ENCODE measurements at places on chromosomes 3 and 15.

DNA sequence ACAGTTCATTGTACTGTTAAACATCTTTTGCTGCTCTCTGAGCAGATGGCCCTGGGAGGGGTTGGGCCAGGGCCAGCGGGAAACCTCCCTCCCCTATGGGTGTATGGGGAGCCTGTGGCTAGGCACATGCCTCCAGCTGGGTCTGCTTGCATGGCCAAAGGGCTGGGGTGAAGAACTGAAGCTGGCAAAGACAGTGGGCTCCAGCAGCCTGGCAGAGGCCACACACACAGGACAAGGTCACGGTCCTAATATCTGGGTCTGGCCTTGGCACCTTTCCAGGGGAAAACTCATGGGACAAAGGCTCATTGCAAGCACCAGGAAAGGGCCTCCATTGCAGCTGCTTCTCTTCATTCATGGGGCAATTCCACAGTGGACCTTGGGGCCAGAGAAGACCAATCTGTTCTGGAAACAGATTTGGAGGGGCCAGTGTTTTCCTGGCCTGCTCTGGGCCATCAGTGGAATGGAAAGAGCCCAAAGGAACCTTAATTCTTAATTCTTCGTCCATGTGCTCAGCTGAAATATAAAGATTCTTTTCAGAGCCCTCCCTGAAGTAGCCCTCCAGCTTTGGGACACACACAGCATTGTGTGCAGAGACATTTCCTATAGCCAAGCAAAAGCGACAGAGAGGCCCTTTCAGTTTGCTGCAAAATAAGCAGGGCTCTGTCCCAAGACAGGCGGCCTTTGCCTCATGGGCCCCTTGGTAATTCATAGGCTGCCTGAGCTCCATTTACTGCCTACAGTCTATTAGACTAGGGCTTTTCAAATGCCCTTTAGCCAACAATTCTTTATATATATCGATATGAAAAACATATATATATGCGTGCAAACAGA lies 11.3 kb upstream of the LIMD1 start:
- no peak for DNase-seq

- DNase-seq: no peak
These were observed 187.3 kb downstream of the SUCNR1 start for GRCh38 chr3:152060701-152061100.

DNA sequence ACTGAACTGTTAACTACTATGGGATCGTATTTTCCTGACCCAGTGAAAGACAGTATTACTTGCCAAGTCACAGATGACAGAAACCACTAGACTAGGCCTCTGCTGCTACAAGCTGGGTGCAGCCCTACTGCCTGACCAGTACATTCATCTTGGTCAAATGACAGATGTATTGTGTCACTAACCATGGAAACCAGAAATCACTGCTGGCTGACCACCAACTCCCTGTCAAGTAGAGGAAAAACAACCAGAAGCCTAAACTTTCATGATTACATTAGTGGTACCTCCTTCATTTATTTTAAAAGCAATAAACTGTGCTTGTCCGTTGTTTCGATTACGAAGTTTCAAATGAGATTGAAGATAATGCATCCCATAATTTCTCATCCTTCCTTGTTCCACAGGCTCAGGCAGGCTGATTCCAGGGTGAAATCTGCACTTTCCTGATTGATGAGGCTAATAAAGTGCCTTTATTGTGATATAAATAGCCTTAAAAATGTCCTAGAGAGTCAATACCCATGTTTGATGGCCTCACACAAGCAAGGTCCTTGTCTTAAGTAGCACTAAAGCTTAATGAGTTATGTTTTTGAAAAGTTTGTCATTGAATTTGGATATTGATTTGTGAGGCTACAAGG lies 309.7 kb downstream of the LSAMP start:
- DNase-seq: no peak

DNA sequence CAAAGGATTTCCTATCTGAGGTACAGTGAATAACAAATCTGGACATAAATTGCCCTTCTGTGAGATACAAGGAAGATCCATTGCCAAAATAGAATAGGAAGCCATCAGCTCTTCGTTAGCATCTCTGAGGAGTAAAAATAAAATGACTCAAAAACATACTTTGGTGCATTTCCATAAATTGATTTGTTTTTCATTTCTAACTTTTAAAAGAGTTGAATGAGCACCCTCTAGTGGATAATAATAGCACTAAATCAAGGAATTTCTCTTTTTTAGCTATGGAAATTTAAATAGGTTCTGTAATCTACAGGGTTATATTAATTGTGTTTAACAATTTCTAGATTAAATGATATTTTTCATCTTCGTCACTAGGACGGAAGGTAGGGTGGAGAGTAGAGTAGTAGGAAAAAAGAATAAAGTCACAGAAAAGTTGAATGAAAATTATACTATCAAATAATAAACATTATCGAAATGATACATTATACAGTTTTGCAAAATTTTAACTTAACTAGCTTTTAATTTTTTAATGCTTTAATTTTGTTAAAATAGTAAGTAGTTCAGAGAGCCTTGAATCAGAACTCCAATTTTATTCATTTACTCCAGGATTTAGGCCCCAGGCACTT lies 6.4 kb downstream of the NSUN3 start:
- no peak for DNase-seq

GRCh38 chr3:123733805-123734526 lies 149.1 kb upstream of the HACD2 start:
- no peak for DNase-seq

All from activated naive CD8-positive, alpha-beta T cell treated with anti-CD3 and anti-CD28 coated beads, Interleukin-2, amount 50 U/mL, for 24 hours (primary cell).